ENCODE measurements at places on chromosomes 6 and 20.

- DNase-seq, result no peak
These were observed 49.5 kb downstream of the ARHGAP40 start for GRCh38 chr20:38651154-38651553.

GRCh38 chr6:22308939-22309338 is 12.1 kb upstream of the PRL start:
- DNase-seq, result no peak

DNA sequence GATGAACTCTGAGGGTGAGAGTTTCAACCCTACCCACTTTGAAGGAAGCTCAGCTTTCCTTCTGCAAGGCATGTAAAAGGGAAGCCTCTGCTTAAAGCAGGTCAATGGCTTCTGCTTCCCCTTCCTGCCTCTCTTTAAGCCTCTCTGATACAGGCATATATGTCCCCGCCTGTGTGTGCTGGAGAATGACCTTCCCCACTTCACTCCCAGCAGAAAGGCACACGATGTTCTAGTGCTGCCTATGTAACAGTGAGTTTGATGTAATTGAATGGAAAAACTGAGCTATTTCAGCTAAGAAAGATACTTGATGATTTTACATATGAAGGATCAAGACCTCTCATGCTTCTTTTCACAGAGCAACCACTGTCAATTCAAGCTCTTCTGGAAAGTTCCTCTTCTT is 632.2 kb downstream of the HACE1 start:
- peak; percentile 9 for DNase-seq

DNA sequence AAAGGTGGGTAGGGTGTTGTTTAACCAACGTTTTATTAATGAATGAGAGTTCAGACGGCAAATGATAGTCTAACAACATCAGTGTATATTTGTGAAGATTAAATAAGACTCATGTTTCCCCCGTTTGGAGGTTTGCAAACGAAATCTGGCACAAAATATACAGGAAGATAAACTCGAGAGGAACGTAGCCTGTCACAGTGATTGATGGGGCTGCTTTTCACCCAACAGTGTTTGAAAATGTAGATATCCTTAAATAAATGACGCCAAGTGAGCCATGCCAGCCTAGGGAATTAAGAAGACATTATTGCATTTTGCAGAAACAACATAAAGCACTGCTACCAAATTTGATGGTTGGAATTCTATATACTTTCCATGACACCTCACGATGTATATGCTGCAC is 696.5 kb upstream of the FLRT3 start:
- DNase-seq, result no peak

DNA sequence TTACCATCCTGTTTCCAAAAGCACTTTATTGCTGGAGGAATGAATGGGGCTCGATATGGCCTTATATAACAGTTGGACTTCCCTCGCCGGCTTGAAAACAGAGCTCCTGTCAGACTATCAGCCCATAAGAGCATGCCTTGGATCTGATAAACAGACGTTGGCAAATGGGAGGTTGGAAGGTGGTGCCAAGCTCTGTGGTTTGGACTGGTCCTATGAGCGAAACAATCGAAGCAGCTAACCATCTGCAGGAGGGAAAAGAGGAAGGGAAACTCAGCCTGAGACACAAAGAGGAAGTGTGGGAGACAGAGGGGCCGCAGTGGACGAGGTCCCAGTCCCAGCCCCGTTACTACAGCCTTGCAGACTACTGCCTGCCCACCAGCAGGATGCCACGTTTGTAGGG is 92.9 kb downstream of the TFAP2C start:
- no peak for DNase-seq

GRCh38 chr20:63011798-63012197 is 5.0 kb upstream of the BHLHE23 start:
- DNase-seq, result peak; percentile 12
